ENCODE measurements at places on chromosomes 1 and 21. TPM values are rescaled to one million over a fixed set of nuclear protein-coding genes. Genes with fewer than 3 reads are reported as not detected.
A peak's percentile ranks its signal among the peaks of the same experiment; 100 is the strongest.

The MROH9 gene
- not detected for total RNA-seq

The C8B gene
- not detected for total RNA-seq

The KRTAP11-1 gene
- not detected for total RNA-seq

The CD101 gene
- 1.2 TPM for total RNA-seq

The DNASE2B gene
- total RNA-seq: not detected

The USH2A gene
- total RNA-seq: not detected

The CNKSR1 gene
- not detected for total RNA-seq

The NPR1 gene
- total RNA-seq: 0.12 TPM

The PKP1 gene
- total RNA-seq: not detected

The UMODL1 gene
- total RNA-seq: not detected

The USP21 gene
- total RNA-seq: 3.3 TPM

The GABPB2 gene
- total RNA-seq: 4.6 TPM

The DRAXIN gene
- 1.4 TPM for total RNA-seq

The HAO2 gene
- total RNA-seq: not detected

- DNase-seq: no peak
Observed at GRCh38 chr1:177732178-177732577, 237.7 kb downstream of the SEC16B start.

DNA sequence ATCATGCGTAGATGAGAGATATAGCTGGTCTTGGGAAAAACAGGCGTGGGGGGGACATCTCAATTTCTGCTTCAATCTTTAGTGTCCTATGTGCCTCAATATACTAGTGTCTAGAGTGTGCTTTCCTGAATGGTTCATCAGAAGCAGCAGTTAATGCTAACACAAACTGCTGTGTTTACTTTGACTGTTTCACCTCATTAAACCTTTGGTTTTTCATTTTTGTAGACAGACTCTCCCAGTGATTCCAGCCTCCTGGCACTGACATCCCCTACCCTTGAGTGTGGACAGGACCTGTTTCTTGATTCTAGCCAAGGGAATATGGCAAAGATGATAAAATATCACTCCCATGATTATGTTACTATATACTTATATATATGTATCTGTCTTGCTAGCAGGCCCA is 37.6 kb downstream of the ZYG11A start:
- no peak for DNase-seq

- DNase-seq: no peak
Observed at GRCh38 chr1:229619002-229619401, 6.9 kb downstream of the TAF5L start.

DNA sequence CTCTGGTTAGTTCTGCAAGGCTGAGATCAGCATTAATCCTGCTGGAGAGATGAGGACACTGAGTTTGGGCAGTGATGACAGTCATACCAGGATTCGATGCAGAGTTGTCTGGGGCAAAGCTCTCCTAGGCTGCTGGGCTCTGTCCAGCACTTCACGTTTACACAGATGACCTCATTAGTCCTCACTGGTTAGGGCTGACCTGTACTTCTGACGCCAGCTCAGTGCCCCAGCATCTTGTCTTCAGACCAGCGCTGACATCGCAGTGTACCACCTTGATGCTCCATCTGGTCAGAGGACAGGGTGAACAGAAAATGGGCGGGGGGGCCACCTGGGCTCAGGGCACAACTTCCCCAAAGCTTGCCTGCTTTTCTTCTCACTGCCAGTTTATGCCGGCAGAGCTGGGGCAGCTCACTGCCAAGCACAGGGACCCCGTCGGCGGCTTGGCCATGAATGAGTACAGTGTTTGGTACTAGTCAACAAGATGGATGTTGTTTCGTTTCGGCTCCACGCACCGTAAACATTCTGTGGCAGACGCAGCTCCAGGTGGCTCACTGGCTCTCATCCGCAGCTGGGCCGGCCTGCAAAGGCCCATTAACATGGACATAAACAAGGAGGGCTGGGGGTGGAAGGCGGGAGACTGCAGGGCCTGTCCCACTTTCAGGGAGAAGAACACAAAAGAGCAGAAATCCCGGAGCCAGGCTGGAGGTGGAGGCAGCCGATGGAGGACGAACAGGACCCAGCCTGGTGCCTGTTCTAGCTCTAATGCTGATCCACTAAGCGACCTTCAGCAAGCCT is 118.7 kb downstream of the GLIS1 start:
- peak; percentile 21 for DNase-seq

DNA sequence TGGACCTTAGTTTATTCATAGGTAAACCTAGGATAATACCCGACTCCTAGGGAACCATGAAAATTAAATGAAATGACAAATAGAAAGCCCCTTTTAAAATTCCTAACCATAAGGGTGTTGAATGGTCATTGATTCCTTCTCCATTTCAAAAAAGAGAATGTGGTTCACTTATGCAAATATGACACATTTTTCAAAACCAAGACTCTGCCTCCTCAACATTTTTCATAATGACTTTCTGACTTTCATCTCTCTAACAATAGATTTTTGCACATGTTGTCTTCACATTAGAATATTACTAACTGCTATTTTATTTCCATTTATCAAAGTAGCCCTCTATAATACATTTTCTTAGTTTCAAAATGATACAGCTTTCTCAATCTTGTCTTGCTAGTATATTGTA is 169.1 kb downstream of the NTNG1 start:
- no peak for DNase-seq

DNA sequence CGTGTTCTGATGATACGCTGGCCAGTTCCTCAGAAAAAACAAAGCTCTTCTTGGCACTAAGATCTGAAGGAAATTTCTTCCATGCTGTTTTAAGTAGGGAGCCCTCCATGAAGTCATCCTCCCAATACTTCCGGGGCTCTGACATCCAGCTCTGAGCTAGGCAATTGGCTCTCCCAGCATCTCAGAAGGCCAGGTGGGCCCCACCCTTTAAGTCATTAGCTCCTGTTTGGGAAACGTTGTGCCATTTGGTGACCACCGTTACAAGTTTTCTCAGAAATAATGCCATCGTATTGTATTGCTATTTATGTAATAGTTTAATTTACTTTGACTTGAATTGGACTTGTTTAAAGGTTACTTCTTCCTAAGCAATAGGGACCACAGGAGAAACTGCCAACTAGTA is 130.3 kb upstream of the EDN2 start:
- no peak for DNase-seq

GRCh38 chr1:167400359-167400953 is 117.9 kb downstream of the CD247 start:
- DNase-seq: no peak

DNA sequence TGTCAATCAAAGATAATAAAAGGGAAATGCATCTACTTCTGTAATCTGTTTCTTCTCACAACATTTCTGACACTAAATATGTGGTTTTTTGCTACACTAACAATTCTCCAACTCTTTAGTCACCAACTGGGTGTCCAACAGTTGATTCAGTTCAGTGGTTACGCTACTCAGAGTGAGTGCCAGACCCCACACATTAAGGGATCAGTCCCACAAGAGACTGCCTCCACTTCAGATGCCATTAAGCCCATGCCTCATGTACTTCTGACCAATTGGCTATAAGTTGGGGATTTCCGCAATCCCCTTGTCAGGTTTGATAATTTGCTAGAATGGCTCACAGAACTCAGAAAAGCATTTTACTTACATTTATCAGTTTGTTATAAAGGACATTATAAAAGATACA is 28.4 kb downstream of the RNF2 start:
- DNase-seq: no peak

GRCh38 chr1:17735348-17735747 is 19.8 kb upstream of the ACTL8 start:
- no peak for DNase-seq

- DNase-seq: no peak
Observed at GRCh38 chr1:177571485-177572076, 398.3 kb downstream of the SEC16B start.

GRCh38 chr1:72837781-72838180 is 555.4 kb upstream of the NEGR1 start:
- DNase-seq: no peak

- no peak for DNase-seq
Observed at GRCh38 chr1:18899363-18900049, 2.8 kb downstream of the ALDH4A1 start.

DNA sequence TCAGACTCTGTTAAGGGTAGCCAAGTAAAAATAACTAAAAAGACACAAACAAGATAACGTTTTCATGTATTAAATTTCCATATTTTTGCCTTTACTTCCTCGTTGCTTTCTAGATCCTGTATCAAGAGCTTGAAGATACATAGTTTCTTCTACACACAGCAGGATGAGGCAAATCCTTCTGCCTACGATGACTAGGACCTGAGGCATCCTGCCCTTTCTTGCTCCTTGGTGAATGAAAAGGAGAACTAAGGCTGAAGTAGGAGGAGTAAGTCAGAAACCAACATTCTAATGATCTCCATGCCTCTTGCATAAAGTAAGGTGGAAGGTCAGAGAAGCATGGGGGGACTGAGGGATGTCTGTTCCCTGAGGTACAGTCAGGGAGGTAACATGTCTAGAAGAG is 102.6 kb downstream of the GPATCH2 start:
- DNase-seq: no peak

DNA sequence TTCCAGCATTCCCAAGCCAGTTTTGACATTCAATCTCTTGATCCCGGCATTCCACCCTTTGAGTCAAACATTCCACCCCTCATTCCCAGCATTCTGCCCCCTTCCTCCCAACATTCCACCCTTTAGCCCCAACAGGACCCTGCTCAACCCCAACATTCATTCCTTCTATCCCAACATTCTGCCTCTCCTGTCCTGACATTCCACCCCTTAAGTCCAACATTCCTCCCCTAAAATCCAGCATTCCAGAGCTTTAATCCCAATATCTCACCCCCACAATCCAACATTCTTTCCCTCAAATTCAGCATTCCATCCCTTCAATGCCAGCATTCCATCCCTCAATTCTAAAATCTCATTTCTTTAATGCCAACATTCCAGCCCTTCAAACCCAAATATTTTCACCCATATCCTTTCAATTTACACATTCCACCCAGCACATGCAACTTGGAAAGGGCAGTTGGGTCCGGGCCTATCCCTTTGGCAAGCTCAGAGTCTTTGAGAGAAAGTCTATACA is 22.9 kb downstream of the DDX20 start:
- no peak for DNase-seq

DNA sequence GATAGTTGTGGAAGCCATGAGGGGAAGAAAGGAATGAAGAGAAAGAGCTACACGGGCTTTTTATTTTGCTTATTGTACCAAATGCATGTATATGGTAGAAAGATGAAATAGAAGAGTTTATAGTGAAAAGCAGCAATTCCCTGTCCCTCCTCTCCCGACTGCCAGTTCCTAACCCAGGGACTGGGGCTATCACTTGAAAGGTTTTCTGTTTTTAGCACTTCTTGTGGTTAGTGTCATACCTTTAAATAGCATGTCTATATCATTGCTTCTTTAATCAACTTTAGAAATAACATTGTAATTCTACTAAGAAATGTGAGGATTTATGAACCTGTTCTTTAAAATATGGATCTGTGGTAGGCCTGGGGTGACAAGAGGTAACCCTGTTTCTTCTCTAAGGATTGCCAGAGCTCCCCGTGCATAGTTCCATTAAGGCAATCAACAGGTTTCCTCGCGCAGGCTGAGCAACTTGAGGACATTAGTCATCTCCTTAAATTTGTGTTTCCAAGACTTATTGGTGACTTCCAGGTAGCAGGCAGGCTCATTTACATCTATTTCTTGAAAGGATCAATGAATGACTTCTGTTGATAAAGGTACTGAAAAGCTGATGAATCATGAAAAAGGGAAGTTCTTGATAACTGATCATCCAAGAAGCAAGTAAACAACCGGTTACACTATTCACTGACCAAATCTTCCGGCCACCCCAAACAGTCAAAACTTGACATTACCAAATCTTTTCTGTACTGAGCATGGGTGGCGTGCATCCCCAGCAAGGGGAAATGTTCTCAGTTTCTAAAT is 37.8 kb upstream of the S1PR1 start:
- no peak for DNase-seq

DNA sequence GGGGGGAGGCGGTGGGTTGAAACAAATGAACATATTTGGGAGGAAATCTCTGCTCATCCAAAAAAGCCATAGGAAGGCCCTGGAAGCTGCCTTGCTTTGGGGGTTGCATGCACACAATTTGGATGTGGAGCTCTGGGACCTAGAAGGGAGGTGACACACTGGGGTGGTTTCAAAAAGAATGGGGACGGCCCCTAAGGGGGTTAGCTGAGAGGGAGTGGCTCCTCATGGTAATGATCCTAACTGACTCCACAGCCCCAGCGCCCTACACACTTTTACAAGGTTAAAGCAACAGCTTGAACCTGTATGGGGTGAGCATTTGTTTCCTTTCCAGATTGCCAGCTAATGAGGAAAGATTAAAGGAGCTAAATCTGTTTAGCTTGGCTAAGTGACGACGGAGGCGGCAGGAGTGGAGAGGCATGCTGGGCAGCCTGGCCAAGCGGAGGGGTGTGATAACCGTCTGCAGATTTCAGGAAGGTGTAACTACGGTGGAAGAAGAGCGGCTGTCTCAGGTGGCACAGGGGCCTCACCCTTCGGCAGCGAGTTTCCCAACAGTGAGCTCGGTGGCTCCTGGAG is 107.3 kb downstream of the RNF220 start:
- peak; percentile 75 for DNase-seq

DNA sequence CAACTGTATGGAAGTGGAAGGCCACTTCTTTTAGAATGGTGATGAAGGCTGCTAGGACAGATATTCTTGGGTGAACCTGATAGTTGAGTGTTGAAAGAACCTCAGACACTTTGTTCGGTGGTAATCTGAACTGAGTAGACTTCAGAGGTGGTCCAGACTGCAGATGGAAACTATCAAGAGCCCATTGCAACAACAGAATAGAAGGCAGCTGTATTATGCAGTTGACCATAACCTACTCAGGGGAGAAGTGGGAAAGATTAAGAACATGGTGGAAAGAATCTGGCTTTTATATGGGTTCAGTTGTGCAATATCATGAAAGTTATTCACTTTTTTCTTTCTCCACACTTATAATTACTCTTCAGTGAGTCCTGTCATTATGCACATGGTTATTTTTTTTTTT is 194.0 kb downstream of the KCNK2 start:
- no peak for DNase-seq

GRCh38 chr21:43209575-43210453 is 41.0 kb downstream of the CRYAA start:
- DNase-seq: no peak

DNA sequence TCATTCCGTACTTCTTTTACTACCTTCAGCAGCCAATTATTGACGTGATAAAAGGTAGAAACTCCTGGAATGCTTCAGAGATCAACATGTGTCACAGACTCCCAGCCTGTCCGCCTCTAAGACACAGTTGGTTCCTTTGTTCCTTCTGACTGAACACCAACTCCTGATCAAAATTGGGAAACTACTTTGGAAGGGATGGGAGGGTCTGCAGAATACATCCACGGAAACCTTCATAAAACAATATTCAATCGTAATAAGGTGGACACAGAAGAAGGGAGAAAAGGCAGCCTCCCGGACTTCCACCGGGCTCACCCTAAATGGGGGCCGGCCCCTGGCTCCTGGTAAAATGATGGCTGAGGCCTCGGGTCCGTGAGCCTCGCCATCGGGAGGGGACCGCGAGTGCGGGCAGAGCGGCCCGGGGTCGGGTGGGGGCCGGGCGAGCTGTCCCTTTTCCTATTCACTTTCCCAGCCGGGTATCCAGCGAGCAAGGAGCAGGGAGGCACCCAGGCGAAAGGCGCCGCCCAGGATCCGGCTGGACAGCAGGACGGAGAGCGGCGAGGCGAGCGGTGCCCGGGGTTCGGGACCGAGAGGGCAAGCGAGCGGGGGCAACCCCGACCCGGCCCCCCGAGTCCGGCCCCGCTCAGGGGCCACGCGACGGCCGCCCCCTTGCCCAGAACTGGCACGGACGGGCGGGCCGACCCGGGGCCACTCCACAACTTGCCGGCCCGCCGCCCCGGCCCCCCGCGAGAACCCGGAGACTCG is 805 bp downstream of the NRIP1 start:
- no peak for DNase-seq

- no peak for DNase-seq
Observed at GRCh38 chr1:162846256-162847212, 14.4 kb downstream of the CCDC190 start.

- no peak for DNase-seq
Observed at GRCh38 chr1:246797597-246797996, 73.4 kb downstream of the SCCPDH start.

All from G401 (cell line).